T-cell (primary cell): ENCODE measurements at places on chromosomes 16 and 17. TPM values are rescaled to one million over a fixed set of nuclear protein-coding genes. Genes with fewer than 3 reads are reported as not detected.
A peak's percentile ranks its signal among the peaks of the same experiment; 100 is the strongest.

The HCRT gene
- not detected for total RNA-seq

The PYY gene
- not detected for total RNA-seq

The PALB2 gene
- total RNA-seq: 12.5 TPM

The EIF3C gene
- total RNA-seq: 360 TPM

DNA sequence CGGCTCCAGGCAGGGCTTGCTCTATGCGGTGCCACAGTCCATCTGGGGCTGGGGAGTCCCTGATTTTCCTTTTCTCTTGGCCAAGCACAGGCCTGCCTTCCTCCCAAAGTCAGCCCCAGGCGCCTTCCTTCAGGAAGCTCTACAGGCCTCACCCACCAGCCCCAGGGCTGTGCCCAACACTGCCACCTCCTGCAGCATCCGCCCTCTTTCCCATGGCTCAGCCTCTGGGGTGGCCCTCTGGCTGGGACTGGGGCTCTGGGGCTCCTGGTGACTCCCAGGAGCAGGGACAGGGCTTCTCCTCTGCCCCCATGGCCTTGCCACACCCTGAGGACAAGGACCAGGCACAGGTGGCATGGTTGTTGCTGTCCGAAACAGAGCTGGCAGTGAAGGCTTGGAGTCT is 817 bp downstream of the ITGB4 start:
- DNase-seq: no peak

- no peak for DNase-seq
These were observed 63.1 kb downstream of the BANP start for GRCh38 chr16:88014252-88014781.

DNA sequence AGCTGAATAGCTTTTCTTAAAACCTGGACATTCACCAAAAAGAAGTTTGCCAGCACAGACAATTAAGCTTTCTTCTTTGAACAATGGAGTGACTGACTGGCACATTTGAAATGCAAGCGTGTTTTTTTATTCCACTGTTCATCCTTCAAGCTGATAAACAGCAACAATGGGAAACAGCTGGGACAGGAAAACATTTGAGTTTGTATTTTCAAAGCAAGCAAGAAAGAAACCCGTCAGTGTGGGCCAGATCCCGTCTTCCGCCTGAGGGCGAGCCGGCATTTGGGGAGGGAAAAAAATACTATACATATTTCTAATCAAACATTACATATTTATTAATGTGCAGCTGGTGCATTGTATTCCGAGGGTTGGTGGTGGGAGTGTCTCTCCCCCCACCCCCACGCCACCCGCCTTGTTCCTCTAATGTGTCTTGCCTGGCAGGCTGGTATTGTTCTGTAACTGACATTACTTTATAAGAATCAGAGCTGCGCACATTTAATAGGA is 94.3 kb downstream of the CYLD start:
- no peak for DNase-seq

GRCh38 chr16:73396556-73396955 is 348.6 kb upstream of the ZFHX3 start:
- no peak for DNase-seq

DNA sequence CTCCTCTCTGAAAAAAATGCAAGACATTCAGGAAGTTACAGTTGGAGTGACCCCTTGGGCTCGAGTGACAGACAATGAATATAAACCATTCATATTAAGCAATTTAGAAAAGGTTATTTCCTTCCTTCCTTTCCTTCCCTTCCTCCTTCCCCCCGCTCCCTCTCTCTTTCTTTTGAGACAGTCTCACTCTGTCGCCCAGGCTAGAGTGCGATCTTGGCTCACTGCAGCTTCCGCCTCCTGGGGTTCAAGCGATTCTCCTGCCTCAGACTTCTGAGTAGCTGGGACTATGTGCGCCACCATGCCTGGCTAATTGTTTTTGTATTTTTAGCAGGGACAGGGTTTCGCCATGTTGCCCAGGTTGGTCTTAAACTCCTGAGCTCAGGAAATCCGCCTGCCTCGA is 13.2 kb downstream of the PSMD12 start:
- DNase-seq: no peak

- no peak for DNase-seq
These were observed 23.2 kb downstream of the KANSL1 start for GRCh38 chr17:46169913-46170638.

DNA sequence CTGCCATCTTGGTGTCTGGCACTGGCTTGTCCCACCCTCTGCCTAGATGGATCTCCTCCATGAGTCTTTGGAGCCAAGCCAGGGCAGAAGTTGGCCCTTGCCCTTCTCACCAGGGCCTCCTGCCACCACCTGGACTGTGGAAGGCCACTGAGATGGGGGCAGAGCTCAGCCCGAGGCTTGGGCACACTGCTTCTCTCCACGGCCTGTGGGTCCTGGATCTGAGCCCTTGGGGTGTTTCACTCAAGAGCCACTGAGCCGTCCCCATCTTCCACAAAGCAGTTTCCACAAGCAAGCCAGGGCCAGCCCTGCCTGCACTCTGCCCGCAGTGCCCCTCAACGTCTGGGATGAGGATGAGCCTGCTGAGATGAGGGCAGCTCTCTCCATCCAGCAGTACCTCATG is 16.7 kb upstream of the CD300A start:
- DNase-seq: no peak

- DNase-seq: no peak
These were observed 761 bp upstream of the MATCAP1 start for GRCh38 chr16:67184453-67184994.

- no peak for DNase-seq
These were observed 3.4 kb upstream of the SSH2 start for GRCh38 chr17:29933379-29933778.

DNA sequence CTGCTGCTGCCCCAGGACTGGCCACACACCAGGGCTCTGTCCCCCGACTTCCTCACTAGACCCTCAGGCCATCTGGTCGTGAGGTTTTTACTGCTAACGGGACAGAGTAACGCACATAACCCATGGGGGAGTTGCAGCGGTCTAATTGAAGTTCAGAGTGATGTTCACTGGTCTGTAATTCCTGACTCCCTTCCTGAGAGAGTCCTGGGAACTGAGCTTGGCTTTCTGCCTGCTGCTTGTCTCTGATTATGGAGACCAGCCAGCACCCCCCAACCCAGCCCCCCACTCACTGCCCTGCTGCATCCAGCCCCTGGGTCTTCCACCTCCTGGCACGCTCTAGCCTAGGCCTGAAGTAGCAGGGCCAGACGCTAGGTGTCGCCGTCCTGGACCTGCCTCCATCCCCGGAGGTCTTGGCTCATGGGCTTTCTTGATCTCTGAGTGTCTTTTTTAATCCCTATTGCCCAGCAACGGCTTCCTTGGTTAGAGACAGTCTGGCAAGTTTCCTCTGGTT is 192.9 kb downstream of the CCDC182 start:
- DNase-seq: peak; percentile 29

DNA sequence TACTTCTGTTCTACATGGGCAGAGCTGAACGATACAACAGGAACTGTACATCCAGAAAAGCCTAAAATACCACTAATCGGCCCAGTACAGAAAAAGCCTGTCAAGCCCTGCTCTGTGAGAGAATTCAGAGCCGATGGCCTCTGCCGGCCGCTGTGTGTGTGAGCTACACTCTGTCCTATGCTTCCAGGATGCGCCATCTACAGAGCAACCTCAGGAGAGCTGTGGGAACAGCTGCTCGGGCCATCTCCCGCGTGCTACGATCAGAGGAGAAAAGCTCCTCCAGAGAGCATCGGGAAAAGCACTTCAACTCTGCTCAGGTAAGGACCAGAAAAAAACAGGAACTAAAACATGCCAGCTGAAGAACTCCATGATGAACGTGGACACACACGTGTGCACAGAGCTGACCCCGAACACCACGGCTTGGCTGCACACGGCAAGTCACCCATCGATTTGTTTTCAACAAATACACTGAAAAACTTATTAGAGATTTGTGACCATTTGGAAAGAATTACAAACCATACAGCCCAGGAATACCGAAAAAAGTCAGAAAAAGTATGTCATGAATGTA is 115.9 kb downstream of the ANKRD11 start:
- DNase-seq: no peak

DNA sequence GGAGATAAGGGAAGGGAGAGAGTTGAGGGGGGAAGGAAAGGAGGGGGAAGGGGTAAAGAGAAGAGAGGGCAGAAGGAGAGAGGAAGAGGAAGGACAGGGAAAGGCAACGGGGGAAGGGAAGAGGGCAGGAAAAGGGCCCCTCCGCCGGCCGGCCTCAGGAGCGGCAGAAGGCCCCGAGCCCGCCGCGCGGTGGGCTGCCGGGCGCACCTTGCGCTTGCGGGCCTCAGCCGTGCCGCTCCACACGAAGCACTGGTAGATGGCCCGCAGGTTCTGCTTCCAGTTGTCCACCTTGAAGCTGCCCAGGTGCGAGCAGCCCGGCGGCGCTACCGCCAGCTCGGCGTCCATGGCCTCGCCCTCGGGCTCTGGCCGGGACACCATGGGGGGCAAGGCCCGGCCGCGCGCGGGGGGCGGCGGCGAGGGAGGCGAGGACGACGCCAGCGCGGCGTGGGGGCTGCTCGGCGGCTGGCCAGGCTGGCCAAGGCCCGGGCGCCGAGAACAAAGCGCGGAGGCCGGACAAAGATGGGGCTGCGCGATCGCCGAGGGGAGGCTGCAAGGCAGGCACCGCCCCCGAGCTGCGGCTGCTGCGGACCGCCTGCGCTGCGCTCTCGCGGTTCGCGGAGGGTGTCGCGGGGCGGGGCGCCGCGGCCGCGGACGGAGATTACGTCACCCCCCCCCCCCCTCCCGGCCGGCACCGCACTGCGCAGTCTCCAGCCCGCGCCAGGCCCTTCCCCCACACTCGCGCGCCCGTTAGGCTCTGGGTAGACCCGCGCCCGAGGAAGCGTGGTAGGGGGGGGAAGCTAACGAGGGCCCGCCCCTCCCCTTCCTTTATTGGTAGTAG is at the start of gene USP22:
TSS of gene USP22 (minus strand) at position 554 of the 838 bp plus-strand sequence. CDS start at position 378, 176 bp downstream.
- no peak for DNase-seq

DNA sequence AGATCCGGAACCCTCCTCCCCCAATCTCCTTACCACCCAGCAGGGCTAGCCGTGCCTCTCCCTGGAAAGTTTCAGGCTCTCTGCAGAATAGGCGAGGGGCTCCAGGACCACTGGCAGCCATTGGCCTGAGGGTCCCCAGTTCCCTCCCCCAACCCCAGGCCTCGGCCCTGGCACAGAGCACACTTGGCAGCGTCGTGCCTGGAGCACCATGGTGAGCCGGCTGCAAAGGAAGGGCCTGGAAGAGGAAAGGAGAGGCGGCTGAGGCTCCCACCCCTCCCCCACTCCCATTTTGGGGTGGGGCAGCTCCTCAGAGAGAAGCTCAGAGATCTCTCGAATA is 369 bp upstream of the BTBD17 start:
- DNase-seq: no peak

- no peak for DNase-seq
These were observed 4.1 kb downstream of the NETO2 start for GRCh38 chr16:47139561-47140185.

DNA sequence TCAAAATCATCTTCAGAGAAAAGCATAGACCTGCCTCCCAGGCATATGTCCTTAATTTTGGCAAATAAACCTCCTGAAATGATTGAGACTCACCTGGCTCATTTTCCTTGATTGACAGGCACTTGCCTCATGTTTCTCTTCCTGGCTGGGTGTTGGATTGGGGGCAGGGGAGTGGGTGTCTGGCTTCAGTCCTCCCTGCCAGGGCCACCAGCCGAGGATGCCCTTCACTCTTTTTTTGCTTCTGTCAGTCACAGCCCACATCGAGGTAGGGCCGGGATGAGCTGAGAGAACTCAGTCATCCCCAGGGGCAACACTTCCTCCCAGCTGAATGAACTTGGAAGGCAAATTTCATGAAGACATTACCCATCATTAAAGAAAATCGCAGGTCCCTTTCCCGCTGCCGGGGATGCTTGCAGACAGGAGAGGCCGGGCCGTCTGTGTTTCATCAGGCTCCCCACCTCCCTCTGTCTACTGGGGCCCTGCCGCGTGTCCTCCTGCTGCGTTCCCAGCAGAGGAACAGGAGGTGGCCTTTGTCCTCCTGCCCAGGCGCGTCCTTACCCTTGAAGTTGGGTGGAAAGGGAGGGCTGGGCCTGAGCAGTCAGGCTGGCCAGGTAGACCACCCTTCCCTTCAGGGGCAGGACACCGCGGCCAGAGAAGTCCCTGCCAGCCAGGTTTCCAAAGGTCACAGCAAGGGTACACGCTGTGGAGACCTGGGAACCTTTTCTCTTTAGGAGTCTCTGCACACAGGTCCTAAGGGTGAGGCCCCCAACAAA is 11.2 kb upstream of the DNAH17 start:
- DNase-seq: no peak

GRCh38 chr17:46865100-46865499 is 13.7 kb downstream of the WNT9B start:
- no peak for DNase-seq

DNA sequence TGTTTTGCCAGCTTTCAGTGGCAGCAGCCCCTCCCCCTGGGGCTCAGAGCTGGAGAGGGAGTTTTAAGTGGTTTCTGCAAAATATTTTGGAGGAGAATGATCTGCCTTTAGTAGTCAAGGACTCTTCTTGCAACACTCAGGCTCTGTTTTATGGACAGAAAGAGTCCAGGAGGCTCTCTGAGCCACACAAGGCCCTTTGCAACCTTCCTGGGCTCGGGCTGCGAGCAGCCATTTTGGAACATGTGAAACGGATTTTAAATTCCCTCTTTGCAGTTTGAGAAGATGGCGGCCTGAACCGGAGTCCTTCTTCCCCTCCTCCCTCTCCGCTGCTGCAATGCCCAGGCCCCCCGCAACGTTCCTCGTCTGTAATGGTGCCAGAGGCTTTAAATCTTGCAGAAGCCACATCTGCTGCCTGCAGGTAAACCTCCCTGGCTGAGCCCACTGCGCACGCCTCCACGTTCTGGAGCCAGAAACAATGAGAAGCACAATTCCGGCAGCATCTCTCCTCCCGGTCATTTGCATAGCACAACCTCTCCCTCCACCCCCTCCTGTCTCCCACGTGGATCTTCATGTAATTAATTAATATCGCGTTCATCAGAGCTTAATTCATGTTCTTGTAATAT is 386.1 kb downstream of the SEC14L1 start:
- no peak for DNase-seq

GRCh38 chr17:19010729-19011505 is 6.4 kb upstream of the FAM83G start:
- no peak for DNase-seq

- DNase-seq: peak; percentile 41
These were observed 44.7 kb upstream of the MEAK7 start for GRCh38 chr16:84548971-84549844.
